Left colon (tissue), 2 donors: ENCODE measurements at places on chromosomes 7 and 10.

GRCh38 chr7:91491868-91492267 lies 227.6 kb downstream of the FZD1 start:
- no peak for DNase-seq

DNA sequence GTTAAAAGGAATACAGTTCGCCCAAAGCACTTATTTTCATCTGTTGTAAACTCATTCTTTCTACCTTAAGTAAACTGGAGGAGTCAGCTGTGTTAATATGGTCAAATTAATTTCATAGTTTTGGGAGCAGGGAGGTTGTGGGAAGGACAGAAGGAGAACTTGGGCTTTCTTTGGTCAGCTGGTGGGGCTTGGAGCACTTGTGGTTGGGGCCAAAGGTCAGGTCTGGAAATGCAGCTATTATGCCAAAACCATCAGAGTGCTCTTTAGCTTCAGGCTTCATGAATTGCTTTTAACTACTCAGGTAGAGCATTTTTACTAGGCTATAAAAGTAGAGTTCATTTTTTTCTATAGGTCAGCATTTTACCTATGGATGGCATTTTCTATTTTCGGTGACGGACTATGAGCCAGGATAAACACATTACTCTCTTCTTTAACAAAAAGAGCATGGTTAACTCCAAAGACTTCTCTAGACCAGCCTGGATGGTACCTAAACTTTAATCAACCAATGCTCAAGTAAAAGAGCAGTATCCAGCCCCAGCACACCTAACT lies 30.0 kb downstream of the STEAP4 start:
- no peak for DNase-seq

DNA sequence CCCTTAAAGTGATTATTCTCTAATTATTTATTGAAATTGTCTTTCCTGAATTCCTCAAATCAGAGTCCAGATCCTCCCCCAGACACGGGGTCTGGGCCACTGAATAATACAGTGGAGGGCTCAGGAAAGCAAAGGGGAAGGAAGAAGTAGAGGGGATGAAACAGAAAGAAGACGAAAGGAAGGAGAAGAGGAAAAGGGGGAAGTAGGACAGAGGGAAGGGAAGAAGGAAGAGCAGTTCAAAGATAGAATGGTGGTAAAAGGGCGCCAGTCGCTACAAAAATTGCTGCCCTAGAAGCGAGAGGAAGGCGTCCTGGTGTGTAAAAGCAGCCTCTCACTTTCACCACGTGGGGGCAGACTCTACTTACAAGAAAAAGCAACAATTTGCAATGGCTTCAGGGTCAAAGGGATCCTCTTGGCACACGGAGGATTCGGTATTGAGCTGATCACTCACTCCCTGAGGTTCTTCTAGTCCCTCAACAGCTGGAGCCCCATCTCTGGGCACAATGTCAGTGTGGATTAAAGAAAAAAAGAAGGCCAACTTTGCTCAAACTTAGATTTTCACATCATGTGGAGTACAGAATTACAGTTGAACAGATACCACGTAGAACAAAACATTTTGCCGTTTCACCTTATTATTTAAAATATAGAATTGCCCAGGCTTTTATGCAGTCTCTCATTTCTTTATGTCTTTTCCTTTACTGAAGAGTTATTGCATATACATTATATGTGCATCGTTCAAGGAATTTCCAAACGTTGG lies 31.4 kb upstream of the NPVF start:
- peak; percentile 64 for DNase-seq

- peak; percentile 98 for DNase-seq
Measured at GRCh38 chr7:100177045-100178001, at the start of the genes GPC2 and STAG3. GPC2 (minus strand) TSS chr7:100177381; CDS start chr7:100177199, 182 bp downstream. STAG3 (plus strand) TSS chr7:100177918; CDS start chr7:100180557, 2,639 bp downstream.

- no peak for DNase-seq
Measured at GRCh38 chr7:130804220-130804619, 70.2 kb upstream of the KLF14 start.

- DNase-seq, result peak; percentile 73
Measured at GRCh38 chr10:92689663-92690210, at the start of gene HHEX. HHEX (plus strand) TSS chr10:92689955; CDS start chr10:92689987, 32 bp downstream.

DNA sequence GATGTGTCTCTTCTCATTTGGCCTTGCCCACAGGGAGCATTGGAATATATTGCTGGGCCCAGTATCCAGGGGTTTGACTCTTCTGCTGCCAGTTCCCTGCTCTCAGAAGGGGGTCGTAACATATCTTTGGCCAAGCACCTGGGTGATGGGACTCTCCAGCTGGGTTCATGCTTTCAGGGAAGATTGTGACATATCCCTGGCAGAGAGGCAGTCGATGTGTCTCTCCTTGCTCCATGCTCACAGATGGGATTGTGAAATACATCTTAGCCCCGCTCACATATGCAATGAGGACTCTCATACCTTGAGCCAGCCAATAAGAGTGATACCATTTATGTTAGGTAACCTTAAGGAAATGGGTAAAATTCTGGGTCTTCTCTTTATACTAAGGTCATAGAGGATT lies 39.2 kb upstream of the ZNF680 start:
- no peak for DNase-seq

DNA sequence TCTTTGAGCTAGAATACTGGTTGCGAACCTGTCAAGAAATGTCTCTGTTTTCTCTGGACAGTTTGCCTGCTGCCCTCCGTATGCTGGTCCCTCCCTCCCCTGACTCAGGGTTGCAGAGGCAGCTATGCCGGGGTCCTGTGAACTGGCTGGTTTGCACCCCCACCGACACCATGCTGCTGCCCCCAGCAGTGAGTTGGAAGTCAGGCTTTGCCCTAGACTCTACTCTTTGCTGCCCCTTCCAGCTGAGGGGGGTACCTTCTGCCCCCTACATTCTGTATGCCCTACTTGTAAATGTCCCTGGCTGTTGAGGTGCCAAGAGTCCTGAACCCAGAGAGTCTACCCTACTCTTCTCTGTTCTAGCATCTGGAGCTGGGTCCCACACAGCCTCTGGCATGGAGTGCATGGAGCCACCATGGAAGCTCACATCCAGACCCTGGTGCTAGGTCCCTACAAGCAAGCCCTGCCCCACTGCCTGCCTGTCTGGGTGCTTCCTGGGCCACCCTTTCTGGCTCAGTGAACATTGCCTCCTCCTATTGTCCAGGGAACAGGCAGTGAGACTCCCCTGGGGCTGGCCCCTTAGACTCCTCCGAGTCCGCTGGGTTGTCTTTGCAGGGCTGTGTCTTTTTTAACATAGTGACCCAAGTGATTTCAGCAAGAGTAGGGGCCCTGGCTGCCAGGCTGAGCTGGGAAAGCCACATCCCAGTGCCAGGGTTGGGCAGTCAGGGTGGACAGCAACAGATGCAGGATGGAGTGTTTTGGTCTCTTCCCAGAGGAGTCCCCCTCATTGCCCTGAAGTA lies 138.9 kb downstream of the ADCY1 start:
- no peak for DNase-seq

DNA sequence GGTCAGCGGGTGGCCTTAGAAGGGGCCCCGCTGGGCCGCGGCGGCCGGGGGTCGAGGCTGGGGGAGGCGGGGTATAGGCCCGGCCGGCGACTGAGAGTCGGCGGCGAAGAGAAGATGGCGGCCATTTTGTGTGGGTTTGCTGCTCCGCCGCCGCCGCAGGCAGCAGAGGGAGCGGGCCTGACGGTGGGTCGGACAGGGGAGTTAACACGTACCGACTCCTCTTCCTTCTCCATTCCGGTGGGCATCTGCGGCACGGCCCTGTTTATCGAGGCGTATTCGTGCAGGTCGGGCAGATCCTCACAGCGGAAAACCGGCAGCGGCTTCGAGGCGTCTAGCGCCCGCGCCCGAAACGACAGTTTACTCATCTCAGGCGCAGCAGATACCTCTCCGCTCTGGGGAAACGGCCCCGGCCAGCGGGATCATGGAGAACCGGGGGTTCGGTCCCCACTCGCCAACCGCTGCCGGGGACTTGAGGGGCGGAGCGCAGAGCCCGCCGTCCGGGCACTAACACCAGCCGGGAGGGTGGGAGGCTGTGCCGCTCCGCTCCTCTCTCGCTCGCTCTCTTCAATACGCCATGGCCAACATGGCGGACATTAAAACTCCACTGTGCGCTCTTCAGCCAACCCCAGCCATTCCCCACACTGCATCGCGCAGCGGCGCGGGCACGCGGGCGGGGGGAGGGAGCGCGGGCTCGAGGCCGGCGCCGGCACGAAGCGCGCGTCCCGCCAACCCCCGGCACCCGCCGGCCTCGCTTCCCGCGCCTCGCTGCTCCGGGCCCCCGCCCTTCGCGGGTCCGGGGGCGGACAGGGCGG lies at the start of gene EPC1:
Gene EPC1, minus strand, starts transcription at position 608 of the 812 bp plus-strand sequence. Its CDS starts 243 bp downstream, at position 365.
- peak; percentile 88 for DNase-seq

DNA sequence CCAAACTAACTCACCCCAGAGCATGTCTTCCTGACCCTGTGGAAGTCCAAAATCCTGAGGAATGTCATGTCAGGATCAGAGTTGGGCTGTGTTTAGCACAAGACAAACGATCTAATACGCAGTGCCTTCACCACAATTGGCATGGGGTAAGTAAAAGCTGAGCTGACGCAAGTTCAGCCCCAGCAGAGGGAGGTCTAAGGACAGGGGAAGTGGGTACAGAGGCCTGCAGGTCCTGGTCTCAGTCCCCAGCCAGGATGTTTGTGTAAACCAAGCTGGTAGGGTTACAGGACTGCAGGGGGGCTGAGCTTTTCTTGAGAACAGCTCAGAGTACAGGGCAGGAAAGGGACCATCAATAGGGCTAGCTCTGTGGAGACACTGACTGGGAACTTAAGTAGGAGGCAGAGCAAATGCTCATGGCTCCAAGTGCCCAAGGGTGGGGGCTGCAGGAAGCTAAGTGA lies 5.3 kb upstream of the KCNIP2 start:
- DNase-seq, result no peak

DNA sequence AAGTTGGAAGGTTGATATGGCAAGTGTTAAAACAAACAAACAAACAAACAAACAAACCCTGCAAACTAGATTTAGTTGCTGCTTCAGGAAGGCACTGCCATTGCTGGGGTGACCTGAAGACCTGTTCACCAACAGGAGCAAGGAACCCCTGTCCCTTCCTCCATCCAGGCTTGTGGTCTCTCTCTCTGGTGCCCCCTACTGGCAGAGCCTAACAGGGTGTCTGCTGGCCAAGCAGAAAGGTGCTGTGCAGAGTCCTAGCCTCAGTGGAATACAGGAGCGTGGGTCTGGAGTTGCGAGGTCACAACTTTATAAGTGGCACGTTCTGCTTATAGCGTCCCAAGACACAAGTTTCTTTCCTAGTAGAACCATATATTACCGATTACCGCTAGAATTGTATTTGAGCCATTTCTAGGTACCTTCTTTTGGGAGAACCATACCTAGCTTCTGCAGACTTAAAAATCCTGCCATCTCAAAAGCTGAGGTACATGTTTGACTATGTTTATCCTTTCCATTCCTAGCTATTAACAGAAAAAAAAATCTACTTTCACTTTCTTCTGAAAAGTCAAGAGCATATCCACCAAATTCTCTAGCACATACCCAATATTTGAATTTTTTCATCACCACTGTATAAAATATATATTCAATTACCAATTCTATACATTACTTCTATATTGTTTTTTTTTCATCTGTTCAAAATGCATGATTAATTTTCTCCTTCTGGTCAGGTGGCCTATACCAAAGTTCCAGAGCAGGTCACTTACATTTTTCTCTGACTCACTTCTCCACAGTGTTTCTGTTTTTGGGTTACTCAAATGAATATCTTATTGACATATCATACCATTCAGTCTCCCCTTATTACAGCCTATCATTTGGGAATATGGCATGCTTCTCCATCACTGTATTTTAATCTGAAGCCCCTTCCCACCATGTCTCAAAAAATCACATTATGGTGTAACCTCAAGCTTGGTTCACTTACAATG lies 29.1 kb upstream of the CALD1 start:
- no peak for DNase-seq

DNA sequence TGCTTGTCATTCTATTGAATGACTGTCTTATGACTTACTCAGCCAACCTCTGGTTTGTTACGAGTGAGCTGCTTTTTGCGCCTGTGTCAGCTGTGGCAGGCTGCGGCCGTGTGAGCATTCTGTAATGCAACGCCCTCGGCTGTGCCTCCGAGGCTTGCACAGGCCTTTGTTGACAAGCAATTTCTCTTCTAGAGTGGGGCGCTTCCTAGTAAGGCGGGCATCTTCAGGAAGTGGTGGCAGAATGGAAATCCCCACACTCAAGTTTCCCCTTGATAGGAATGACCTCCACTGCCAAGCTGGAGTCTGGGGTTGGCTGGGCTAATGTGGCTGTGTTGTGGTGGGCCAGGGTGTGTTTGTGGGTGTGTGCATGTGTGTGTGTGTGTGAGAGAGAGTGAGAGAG lies 20.2 kb upstream of the TMEM178B start:
- DNase-seq, result no peak

GRCh38 chr10:42954766-42955492 lies 121.9 kb upstream of the RET start:
- no peak for DNase-seq

DNA sequence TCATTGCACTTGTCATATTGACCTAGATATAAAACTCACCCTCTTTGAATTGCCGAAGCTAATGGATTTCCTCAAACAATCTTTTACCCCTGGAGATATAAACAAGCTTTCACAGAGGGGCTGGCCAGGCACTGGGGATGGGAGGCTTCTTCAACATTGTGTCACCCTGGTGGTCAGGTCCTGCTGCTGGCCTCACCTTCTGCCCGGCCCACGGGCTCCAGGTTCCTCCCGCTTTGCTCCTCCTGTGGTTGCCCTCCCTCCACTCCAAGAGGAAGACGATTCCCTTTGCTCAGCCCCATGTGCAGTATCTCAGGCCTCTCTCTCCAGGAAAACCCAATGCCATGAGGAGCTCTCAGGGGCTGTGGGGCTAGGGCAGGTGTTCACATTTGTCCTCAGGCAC lies 118.1 kb upstream of the ADCY1 start:
- DNase-seq, result no peak

DNA sequence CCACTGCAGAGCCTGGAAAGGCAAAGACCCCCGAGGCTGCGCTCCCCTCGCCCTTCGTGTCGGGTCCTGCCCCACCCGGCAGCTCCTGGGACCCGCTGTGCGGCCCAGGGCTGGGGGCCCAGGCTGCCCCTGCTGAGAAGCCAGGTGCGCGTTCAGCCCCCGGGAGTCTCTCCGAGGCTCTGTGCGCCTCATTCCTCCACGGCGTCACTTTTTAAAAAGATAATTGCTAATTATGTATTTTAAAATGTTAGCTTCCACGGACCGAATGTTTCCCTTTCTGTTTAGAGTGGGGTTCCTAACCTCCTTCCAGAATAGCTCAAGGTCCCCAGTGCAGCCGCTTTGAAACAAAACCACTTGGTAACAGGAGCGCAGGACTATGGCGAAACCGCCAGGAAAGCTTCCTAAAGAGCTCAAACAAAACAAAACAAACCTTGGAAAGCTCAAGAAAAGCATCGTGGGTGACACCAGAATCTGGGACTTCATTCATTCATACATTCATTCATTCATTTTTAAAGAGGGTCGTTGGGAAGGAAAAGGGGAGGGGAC lies 45.6 kb downstream of the PDIA4 start:
- no peak for DNase-seq

- DNase-seq, result no peak
Measured at GRCh38 chr10:15201589-15202300, 33.3 kb upstream of the NMT2 start.

- no peak for DNase-seq
Measured at GRCh38 chr10:108521827-108522492, 1357.5 kb upstream of the SORCS1 start.

DNA sequence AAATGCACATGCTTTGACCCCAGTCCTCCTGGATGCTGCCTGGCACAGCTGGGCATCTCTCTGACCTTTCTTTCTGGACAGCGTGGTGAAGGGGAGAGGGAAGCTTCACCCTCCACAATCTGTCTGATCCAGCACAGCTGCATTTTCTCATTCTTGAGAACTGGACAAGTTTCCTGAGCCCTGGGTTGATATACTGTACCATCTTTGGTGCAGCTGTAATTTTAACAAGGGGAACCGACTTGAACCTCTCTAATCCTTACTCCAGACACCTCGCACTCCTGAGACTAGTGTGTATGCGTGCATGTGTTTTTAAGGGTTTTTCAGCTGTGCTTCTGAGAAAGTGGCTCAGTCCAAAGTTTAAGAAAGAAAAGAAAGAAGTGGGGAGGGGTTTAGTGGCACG lies 655.7 kb downstream of the INHBA start:
- no peak for DNase-seq
